Activated CD8-positive, alpha-beta memory T cell treated with anti-CD3 and anti-CD28 coated beads for 1 hour (primary cell): ENCODE measurements at places on chromosomes 6 and 20.

DNA sequence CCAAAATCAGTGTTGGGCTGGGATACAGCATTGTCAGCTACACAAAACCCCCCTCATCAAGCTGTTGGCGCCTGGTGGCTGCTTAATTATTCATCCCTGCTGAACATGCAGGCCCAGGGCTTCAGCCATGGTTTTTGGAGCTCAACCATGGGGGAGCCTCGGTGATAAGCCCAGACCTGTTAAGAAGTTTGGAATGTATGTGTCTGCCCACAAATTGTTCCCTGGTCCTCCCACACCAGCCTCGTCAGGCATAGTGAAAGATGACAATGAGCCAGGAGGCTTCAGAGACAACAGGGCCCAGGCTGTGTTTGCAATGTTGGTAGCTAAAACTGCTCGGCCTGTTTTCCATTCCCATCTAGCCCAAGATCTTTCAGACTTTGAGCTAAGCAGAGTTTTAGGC lies 34.8 kb upstream of the SIRPA start:
- DNase-seq = no peak

- DNase-seq = peak; percentile 71
These were observed at the start of gene OSTM1 for GRCh38 chr6:108074359-108075144. Gene OSTM1, minus strand, starts transcription at chr6:108074741. Its CDS starts 90 bp downstream, at chr6:108074651.

DNA sequence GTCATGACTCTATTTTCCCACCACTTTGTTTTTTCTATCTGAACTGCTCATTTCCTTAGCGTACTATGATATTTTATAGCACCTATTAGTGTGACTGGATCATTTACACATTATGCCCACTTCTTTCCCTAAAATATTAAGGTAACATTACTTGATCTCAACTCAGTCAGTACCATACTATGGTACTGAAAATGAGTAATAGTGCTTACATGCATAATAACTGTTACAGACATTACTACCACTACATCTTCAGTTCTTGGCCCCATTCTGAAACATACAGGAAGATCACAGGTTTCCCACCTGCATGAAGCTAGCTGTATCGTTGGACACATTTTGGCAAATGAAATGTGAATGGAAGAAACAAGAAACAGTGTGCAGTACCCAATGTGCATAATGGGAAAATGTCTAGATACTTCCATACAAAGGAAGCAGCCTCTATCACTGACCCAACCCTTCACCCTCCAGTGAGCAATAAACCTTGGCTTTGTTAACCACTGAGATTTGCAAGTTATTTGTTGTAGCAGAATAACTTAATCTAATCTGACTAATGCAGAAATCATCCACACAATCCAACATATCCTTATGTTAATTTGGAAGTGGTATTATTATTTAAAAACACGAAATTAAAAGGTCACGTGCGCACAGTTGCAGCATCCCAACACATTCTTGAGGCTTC lies 108.6 kb upstream of the DOK5 start:
- no peak for DNase-seq

DNA sequence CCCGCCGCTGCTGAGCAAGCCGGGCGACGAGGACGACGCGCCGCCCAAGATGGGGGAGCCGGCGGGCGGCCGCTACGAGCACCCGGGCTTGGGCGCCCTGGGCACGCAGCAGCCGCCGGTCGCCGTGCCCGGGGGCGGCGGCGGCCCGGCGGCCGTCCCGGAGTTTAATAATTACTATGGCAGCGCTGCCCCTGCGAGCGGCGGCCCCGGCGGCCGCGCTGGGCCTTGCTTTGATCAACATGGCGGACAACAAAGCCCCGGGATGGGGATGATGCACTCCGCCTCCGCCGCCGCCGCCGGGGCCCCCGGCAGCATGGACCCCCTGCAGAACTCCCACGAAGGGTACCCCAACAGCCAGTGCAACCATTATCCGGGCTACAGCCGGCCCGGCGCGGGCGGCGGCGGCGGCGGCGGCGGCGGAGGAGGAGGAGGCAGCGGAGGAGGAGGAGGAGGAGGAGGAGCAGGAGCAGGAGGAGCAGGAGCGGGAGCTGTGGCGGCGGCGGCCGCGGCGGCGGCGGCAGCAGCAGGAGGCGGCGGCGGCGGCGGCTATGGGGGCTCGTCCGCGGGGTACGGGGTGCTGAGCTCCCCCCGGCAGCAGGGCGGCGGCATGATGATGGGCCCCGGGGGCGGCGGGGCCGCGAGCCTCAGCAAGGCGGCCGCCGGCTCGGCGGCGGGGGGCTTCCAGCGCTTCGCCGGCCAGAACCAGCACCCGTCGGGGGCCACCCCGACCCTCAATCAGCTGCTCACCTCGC lies 1.5 kb downstream of the ARID1B start:
- DNase-seq = no peak

GRCh38 chr6:45420083-45420908 lies 42.6 kb upstream of the SUPT3H start:
- no peak for DNase-seq

DNA sequence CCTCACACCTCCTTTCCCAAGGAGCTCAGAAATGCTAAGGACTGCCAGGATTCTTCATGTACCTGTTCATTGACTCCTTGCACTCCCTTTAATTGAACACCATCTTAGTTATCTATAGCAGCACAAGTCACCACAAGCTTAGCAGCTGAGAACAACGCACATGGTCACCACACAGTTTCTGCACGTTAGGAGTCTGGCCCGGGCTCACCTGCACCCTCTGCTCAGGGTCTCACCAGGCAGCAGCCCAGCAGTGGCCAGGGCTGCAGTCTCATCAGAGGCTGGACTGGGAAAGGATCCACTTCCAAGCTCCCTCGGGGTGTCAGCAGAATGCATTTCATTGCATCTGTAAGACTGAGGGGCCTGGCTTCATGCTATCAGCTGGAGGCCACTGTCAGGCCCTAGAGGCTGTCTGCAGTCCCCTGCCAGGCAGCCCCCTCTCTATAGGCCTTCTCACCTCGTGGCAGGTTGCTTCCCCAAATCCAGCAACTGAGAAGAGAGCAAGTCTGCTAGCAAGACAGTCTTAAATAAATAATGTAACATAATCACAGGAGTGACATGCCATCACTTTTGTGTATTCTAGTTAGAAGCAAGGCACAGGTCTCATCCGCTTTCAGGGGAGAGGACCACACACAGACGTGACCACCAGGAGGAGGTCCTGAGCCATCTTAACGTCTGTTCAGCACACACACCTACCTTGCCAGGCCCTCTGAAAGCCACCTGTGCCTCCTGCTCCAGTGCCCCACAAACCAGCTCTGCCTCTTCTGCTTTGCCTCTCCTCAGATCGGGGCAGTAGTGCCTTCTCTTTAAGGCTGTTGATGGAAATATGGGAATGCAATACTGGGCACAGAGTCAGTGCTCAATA lies 165.2 kb upstream of the CST7 start:
- DNase-seq = no peak

DNA sequence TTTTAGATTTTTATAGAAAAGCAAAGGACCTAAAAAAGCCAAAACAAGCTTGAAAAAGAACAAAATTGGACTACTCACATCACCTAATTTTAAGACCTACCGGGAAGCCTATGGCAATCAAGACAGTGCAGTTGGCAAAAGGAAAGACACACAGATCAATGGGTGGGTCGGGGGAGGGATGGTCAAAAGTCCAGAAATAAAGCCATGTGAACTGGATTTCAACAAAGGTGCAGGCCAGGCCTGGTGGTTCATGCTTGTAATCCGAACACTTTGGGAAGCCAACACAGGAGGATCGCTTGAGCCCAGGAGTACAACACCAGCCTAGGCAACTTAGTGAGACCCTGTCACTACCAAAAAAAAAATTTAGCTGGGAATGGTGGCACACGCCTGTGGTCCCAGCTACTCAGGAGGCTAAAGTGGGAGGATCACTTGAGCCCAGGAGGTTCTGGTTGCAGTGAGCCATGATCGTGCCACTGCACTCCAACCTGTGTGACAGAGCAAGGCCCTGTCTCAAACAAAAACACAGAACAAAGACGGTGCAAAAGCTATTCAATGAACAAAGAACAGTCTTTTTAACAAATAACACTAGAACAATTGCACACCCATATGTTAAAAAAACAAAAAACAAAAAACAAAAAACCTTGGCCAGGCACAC lies 34.5 kb downstream of the NUP153 start:
- DNase-seq = no peak

DNA sequence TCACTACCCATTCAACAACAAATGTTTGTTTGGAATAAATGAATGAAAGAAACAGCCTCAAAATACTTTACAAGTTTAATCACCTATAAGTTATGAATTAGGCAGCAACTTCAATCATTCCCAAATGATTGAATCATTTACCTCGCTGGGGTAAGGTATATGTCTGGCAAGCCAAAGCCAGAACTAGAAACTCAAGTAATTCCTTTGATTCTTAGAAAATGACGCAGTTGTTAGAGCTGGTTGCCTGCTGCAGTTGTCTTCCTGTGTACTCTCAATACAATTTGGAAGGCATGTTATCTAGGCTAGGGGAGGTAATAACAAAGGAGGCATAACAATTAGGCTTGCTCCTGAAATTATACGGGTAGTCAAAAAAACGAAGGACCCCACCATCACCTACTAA lies 160.6 kb downstream of the ATXN1 start:
- DNase-seq = no peak

GRCh38 chr6:137678451-137678850 lies 184.3 kb upstream of the OLIG3 start:
- no peak for DNase-seq

GRCh38 chr20:40489886-40490285 lies 199.2 kb downstream of the MAFB start:
- no peak for DNase-seq

- no peak for DNase-seq
These were observed 4.7 kb upstream of the CCN6 start for GRCh38 chr6:112049026-112049799.

DNA sequence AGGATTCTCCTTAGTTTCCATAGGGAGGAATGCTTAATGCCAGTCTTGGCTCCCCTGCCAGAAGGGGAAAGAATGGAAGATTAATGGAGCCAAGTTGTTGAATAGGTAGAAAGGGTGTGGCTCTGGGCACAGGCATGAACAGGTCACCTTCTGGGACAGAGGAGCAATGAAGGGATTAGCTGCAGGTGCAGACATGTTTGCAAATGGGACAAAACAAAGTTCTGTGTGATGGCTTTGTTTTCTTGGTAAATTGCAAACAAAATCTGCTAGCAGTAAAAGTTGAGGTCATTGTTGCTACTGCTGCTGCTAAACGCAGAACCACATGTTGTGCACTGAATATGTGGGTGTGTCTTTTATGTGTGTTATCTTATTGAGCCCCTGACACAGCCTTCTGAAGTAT lies 93.3 kb downstream of the PERP start:
- no peak for DNase-seq

DNA sequence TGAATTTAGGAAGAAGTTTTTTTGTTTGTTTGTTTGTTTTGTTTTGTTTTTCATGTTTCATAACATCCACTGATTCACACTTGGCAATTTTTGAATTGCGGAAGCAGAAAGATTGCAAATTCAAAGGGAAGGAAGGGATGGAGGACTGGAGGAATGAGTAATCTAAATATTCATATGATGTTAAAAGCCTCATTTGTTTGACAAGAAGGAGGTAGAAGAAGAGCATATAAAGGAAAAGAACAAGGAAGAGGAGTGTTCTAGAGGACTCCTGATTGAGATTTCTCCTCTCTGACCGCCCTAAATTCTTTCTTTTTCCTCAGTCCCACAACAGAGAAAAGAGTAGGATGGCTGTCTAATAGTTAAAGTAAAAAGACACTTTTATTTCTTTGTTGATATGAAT lies 88.5 kb downstream of the METTL24 start:
- no peak for DNase-seq

DNA sequence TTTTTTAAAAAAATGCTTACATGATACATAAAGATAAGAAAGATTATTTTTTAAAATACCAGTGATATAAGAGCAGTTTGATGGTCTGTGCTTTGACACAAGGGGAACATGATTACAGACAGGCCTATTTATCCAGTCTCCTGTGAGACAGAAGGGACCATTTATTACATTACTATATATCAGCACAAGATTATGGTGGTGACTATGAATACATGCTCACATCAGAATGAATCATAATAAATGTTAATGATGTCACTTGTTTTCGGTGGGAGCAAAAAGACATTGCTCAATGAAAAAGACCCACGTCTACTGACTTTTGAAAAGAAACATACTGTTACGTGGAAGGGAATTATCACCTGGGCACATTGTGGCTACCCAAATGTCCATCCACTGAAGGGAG lies 455.1 kb downstream of the CDC5L start:
- no peak for DNase-seq

DNA sequence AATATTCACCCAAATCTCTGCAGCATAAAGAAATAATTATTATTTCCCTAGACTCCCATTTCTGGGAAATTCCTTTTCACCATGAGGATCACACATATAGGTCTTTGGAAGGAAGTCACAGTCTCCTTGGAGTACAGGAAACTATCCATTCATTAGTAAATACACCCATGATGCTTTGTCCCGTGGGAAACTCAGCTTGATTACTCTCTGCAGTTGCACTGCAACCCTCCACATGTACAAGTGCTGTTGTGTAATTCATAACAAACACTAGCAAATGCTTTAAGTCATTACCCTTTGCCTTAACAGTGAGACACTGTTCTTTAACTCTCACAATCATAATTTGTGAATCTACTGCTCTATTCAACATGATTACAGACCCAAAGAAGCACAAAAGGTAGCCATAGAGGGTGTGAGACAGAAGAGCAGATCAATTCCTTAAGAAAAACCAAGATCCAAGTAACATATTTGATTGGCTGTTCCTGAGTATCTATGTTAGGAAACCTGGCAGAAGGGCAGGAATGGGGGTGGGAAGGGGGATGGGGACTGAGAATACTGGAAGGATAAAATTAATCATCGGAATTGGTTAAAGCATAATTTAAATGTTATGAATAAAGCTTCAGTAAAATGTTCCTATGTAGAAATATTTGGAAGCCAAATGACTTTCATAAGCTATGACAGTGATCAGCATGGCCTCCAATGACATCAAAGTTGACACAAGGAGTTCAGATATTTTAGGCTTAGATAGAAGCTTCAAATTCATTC lies 268.0 kb downstream of the HACE1 start:
- DNase-seq = no peak

GRCh38 chr6:54291146-54291545 lies 17.1 kb upstream of the TINAG start:
- no peak for DNase-seq

GRCh38 chr6:6730831-6731230 lies 142.3 kb downstream of the LY86 start:
- no peak for DNase-seq

DNA sequence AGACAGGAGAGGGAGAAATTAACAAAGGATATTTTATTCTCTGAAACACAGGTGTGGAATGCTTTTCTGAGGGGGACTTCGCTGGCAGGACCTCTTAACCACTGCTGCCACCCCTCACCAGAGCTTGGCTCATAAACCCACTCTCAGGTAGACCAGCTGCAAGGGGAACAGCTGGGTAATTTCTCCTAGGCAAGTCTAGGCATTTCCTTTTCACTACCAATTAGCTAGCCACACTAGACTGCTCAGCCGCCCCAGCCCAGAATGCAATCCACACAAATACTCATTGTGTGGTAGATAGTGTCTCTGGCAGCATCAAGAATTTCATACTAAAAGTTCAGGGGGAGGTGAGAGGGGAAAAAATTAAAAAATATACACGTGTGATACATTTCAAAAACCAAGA lies 267.6 kb upstream of the ID4 start:
- no peak for DNase-seq
